ENCODE measurements at places on chromosomes 13 and 19. TPM values are rescaled to one million over a fixed set of nuclear protein-coding genes. Genes with fewer than 3 reads are reported as not detected.
A peak's percentile ranks its signal among the peaks of the same experiment; 100 is the strongest.

- peaks cover 4% of the 10 kb centered on the region for H3K36me3 ChIP-seq
- H3K4me3 ChIP-seq, result no peak overlapping the region
Measured at GRCh38 chr13:89550938-89551337, 1796.5 kb upstream of the MIR17HG start.

- DNase-seq, result no peak
- H3K27me3 ChIP-seq, result no peaks in the 10 kb centered on the region
- no peak overlapping the region for H3K4me3 ChIP-seq
Measured at GRCh38 chr19:2043961-2044708, 6.9 kb downstream of the MKNK2 start.

- H3K4me1 ChIP-seq, result peaks cover 9% of the 10 kb centered on the region
- H3K4me3 ChIP-seq, result no peak overlapping the region
- H3K27me3 ChIP-seq, result no peaks in the 10 kb centered on the region
Measured at GRCh38 chr19:45616704-45617017, 14.6 kb upstream of the GPR4 start.

DNA sequence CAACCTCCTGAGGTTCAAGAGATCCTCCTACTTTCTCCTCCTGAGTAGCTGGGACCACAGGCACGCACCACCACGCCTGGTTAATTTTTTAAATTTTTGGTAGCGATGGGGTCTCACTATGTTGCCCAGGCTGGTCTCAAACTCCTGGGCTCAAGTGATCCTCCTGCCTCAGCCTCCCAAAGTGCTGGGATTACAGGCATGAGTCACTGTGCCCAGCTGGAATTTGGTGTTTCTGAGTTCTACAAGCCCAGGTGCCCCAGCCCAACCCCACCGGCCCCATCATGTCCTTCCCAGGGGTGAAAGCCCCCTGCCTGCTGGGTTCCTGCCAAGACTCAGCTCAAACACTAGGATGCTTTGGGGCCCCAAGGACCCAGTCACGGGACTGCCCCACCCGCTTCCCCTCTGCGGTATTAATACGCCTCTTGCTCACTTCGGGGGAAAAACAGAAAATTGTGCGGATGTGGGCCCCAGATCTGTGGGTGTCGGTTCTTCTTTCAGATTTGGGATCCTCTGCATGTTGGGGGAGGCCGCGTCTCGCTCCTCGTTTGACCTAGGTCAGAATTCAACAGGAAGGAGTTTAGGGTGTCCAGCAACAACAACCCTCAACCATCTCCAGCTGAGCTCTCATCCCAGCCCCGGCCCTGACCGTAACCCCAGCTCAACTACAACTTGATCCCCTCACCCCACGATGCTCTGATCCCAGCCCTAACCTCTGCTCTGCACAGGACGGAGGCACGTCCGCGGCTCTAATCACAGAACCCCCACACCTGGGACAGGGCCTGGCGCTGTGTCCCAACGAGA lies 3.7 kb upstream of the FCER2 start:
- H3K27me3 ChIP-seq, result peaks cover 40% of the 10 kb centered on the region
- H3K4me3 ChIP-seq, result no peak overlapping the region
- no peaks in the 10 kb centered on the region for H3K36me3 ChIP-seq
- no peak overlapping the region for H3K27ac ChIP-seq
- DNase-seq, result no peak

DNA sequence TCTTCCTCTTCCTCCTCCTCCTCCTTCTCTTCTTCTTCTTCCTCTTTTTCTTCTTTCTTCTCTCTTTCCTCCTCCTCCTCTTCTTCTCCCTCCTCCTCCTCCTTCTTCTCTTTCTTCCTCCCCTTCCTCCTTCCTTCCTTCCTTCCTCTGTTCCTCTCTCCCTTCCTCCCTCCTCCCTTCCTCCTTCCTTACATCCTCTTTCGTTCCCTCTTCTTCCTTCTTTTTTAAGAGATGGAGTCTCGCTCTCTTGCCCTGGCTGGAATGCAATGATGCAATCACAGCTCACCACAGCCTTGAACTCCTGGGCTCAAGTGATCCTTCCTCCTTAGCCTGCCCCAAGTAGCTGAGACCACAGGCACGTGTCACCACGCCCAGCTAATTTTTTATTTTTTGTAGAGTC lies 13.2 kb downstream of the EHD2 start:
- peaks cover 37% of the 10 kb centered on the region for H3K27me3 ChIP-seq
- peaks cover 10% of the 10 kb centered on the region for H3K4me1 ChIP-seq
- H3K27ac ChIP-seq, result peak overlapping the region; percentile 3

GRCh38 chr13:59867867-59868266 lies 295.9 kb downstream of the DIAPH3 start:
- H3K4me3 ChIP-seq, result no peak overlapping the region
- no peaks in the 10 kb centered on the region for H3K4me1 ChIP-seq
- DNase-seq, result no peak
- no peaks in the 10 kb centered on the region for H3K36me3 ChIP-seq
- peak overlapping the region; percentile 9 for H3K27ac ChIP-seq
- H3K27me3 ChIP-seq, result no peaks in the 10 kb centered on the region

- no peak overlapping the region for H3K4me3 ChIP-seq
- H3K36me3 ChIP-seq, result peaks cover 3% of the 10 kb centered on the region
- DNase-seq, result no peak
Measured at GRCh38 chr13:79522583-79522982, 41.6 kb downstream of the NDFIP2 start.

GRCh38 chr19:46828484-46828883 lies 22.2 kb downstream of the AP2S1 start:
- H3K27me3 ChIP-seq, result no peaks in the 10 kb centered on the region
- no peak for DNase-seq
- H3K36me3 ChIP-seq, result peaks cover 3% of the 10 kb centered on the region
- no peak overlapping the region for H3K27ac ChIP-seq
- H3K4me3 ChIP-seq, result no peak overlapping the region

DNA sequence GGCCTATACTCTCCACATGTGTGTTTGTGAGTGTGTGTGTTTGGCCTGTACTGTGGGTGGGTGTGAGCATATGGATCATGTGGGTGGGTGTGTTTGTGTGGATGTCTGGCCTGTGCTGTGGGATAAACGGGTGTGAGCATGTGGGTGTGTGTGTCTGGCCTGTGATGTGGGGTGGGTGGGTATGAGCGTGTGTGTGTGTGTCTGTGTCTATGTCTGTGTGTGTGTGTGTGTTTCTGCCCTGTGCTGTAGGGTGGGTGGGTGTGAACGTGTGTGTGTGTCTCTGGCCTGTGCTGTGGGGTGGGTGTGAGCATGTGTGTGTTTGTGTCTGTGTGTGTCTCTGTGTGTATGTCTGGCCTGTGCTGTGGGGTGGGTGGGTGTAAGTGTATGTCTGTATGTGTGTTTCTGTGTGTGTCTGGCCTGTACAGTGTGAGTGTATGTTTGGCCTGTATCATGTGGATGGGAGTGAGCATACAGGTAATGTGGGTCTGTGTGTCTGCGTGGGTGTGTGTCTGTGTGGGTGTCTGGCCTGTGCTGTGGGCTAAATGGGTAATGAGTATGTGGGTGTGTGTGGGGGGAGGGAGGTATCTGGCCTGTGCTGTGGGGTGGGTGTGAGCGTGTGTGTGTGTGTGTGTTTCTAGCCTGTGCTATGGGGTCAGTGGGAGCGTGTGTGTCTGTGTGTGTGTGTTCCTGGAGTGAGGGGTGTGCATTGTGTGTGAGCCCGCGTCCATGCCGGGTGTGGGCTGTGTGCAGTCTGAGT lies 20.8 kb upstream of the KCTD15 start:
- no peaks in the 10 kb centered on the region for H3K36me3 ChIP-seq
- no peak overlapping the region for H3K4me3 ChIP-seq
- H3K4me1 ChIP-seq, result peaks cover 14% of the 10 kb centered on the region

DNA sequence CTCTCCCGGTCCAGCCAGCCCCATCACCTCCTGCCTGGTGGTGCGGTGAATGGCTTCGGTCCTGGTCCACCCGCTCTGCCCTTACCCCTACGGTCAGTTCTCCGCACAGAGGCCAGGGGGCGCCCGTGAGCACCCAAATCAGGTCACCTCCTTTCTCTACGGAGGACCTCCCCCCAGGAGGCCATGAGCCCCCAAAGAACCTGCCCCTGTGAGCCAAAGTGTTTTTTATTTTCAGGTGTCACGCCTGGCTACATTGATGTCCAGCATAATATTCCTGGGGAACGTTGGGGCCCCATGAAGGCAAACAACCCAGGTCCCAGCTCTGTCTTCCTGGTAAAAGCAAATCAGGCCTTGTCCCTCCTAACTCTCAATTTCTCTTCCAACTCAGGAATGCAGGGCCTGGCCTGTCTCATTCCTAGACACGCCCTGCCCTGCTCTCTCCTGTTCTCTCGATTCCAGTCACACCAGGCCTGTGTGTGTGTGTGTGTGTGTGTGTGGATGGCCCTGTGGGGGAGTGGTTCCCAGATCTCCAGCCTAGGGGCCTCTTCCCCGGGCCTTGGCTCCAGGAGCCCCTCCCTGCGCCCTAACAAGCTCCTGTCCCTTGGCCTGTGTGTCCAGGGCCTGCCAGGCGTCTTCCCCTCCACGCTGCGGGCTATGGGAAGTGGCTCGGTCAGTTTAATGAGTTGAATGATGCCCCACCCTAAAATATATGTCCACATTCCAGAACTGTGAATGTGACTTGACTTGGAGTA lies 9.7 kb upstream of the GIPC1 start:
- no peaks in the 10 kb centered on the region for H3K36me3 ChIP-seq
- H3K4me3 ChIP-seq, result no peak overlapping the region
- H3K27ac ChIP-seq, result no peak overlapping the region
- peak; percentile 65 for DNase-seq
- H3K27me3 ChIP-seq, result no peaks in the 10 kb centered on the region
- peaks cover 28% of the 10 kb centered on the region for H3K4me1 ChIP-seq

DNA sequence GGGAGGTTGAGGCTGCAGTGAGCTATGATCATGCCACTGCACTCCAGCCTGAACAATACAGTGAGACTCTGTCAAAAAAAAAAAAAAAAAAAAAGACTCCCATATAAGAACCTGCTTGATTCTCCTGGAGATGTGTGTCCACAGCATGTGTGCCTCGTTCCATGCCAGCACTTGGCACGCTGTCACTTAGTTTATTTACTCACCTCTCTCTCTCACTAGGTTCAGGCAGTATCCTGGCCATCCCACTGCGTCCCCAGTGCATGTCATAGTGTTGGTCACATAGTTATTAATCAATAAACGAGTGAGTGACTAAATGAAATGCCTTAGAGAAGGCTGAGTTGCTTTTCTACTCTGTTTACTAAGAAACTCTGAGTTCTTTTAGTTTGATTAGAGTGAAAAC lies 79.1 kb upstream of the GPR12 start:
- no peak for DNase-seq
- no peak overlapping the region for H3K4me3 ChIP-seq
- no peaks in the 10 kb centered on the region for H3K4me1 ChIP-seq
- no peaks in the 10 kb centered on the region for H3K36me3 ChIP-seq

GRCh38 chr19:33194532-33194885 lies 379 bp downstream of the LRP3 start:
- no peak overlapping the region for H3K4me3 ChIP-seq
- no peak for DNase-seq
- no peak overlapping the region for H3K27ac ChIP-seq
- peaks cover 8% of the 10 kb centered on the region for H3K4me1 ChIP-seq

- H3K4me3 ChIP-seq, result no peak overlapping the region
- peaks cover 21% of the 10 kb centered on the region for H3K4me1 ChIP-seq
- DNase-seq, result no peak
- peaks cover 22% of the 10 kb centered on the region for H3K36me3 ChIP-seq
- H3K27me3 ChIP-seq, result no peaks in the 10 kb centered on the region
Measured at GRCh38 chr19:20165971-20166592, 932 bp upstream of the ZNF486 start.

DNA sequence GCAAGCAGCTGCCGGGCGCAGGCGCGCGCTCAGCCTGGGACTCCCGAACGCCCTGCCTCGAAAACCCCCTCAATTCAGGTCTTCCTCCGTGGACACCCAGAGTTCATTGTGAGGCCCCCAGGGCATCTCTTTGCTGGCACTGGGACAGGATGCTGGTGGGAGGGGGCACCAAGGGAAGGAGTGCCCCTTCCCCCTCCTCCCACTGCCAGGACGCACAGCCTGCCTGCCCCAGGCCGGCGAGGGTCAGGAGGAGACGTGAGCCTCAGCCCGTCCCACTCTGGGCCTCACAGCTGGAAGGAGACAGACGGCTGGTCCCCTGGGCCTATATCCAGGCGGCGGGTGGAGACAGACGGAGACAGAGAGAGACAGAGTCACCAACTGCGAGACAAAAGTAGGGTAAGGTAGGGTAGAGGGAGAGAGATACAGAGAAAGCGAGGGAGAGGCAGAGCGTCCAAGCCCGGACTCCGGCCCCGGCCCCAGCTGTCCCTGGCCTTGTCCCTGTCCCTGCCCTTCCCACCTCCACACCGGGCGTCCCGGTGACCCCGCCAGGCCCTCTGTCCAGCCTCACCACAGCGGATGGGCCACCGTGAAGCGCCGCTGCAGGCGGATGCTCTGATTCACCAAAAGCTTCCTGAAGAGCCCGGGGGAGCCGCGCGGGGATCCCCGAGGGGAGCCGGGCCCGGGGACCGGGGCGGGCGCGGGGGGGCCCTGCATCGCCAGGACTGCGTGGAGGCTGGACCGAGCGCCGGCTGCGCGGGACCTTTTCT lies at the start of gene PDE4C:
PDE4C (minus strand) TSS at position 737 of the 767 bp plus-strand sequence; CDS start at position 714, 23 bp downstream.
- H3K27me3 ChIP-seq, result peaks cover 75% of the 10 kb centered on the region
- DNase-seq, result no peak
- H3K4me1 ChIP-seq, result peaks cover 8% of the 10 kb centered on the region
- no peak within 1 kb of the TSS for H3K4me3 ChIP-seq
- no peaks in the 10 kb centered on the region for H3K36me3 ChIP-seq

DNA sequence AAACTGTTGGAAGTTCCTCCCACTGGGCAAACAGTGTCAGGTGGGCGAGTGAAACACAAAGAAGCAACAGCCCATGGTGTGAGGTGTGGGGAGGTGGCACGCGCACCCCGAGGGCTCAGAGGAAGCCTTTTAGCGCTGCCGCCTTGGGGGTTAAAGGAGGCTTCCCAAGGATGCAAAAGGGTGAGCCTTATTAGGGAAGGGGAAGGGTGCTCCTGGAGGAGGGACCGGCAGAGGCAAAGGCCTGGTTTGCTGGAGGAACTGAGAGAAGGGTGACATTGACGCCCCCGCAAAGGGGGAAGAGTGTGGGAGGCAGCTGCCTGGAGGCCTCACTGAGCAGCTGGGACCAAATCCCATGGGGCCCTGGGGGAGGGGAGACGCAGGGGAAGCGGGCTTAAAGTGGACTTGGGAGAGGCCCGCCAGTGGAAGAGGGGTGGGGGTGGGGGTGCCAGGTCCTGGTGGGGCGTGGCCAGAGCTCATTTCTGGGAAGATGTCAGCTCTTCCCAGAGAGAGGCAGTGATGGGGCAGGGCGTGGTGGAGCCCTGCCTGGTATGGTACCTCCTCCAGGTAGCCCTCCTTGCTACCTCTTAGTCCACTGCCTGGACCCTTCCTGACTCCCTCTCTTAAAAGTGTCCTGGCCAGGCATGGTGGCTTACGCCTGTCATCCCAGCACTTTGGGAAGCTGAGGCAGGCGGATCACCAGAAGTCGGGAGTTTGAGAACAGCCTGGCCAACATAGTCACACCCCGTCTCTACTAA lies 12.0 kb upstream of the FCHO1 start:
- H3K27ac ChIP-seq, result no peak overlapping the region
- H3K27me3 ChIP-seq, result no peaks in the 10 kb centered on the region
- H3K4me3 ChIP-seq, result peak overlapping the region; percentile 15
- no peak for DNase-seq
- peaks cover 13% of the 10 kb centered on the region for H3K36me3 ChIP-seq

Gene ZNF285
- 9.2 TPM for total RNA-seq

Gene FFAR3
- total RNA-seq, result not detected

Gene SIGLEC5
- total RNA-seq, result not detected

Gene LILRA1
- not detected for total RNA-seq

Gene C19orf67
- not detected for total RNA-seq

Gene DLL3
- total RNA-seq, result 17.9 TPM

Gene CDC42EP5
- 6.7 TPM for total RNA-seq

Gene LGI4
- total RNA-seq, result 15.9 TPM

Gene CD177
- total RNA-seq, result not detected

Gene RGL3
- total RNA-seq, result 0.30 TPM

Gene KANK2
- total RNA-seq, result 32.1 TPM

Gene TMTC4
- 57.1 TPM for total RNA-seq
